ENCODE measurements at places on chromosomes 16 and 17.
A peak's percentile ranks its signal among the peaks of the same experiment; 100 is the strongest.

DNA sequence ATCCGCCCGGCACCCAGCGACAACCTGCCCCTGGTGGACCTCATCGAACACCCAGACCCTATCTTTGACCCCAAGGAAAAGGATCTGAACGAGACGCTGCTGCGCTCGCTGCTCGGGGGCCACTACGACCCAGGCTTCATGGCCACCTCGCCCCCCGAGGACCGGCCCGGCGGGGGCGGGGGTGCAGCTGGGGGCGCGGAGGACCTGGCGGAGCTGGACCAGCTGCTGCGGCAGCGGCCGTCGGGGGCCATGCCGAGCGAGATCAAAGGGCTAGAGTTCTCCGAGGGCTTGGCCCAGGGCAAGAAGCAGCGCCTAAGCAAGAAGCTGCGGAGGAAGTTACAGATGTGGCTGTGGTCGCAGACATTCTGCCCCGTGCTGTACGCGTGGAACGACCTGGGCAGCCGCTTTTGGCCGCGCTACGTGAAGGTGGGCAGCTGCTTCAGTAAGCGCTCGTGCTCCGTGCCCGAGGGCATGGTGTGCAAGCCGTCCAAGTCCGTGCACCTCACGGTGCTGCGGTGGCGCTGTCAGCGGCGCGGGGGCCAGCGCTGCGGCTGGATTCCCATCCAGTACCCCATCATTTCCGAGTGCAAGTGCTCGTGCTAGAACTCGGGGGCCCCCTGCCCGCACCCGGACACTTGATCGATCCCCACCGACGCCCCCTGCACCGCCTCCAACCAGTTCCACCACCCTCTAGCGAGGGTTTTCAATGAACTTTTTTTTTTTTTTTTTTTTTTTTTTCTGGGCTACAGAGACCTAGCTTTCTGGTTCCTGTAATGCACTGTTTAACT, 1.0 kb downstream of the NOG start:
- peak; percentile 17 for DNase-seq

DNA sequence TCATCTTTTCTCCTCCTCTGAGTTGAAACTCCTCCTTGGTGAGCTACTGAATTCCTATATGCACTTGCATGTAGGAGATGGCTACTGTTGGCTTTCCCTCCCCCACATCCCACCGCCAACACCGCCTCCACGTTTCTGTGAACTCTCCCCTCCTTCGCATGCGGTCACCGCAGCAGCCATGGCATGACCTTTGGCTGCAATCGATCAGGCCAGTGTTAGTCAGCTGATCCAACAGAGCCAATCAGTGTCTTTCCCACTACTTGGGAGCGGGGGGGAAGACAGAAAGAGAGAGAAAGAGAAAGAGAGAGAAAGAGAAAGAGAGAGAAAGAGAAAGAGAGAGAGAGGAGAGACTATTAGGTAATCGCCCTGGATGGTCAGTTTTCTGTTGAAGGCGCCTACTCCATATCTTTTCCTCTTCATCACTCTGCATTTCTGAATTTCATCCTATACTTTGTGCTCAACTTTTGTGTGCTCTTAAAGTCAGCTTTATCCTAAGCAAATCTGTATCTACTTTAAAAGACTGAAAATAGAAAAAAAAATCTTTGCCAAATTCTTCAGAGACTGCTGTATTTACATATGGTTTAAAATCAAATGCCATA, 22.7 kb downstream of the ASGR1 start:
- DNase-seq, result no peak

- peak; percentile 50 for DNase-seq
These were observed 26.9 kb downstream of the CD300A start for GRCh38 chr17:74493331-74493833.

GRCh38 chr16:57916735-57917438, 54.0 kb downstream of the CNGB1 start:
- no peak for DNase-seq

DNA sequence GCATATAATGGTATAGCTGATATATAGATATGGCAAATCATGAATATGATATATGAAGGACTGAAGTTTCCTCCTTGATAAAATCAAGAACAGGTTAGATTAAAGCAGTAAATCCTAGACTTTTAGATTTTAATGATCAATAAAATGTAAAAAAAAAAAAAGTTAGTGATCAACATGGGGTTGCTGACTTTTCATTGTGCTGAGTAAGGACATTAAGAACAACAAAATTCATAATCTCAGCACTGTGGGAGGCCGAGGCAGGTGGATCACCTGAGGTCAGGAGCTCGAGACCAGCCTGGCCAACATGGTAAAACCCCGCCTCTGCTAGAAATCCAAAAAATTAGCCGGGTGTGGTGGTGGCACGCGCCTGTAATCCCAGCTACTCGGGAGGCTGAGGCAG, 10.4 kb upstream of the CHD3 start:
- DNase-seq, result no peak

DNA sequence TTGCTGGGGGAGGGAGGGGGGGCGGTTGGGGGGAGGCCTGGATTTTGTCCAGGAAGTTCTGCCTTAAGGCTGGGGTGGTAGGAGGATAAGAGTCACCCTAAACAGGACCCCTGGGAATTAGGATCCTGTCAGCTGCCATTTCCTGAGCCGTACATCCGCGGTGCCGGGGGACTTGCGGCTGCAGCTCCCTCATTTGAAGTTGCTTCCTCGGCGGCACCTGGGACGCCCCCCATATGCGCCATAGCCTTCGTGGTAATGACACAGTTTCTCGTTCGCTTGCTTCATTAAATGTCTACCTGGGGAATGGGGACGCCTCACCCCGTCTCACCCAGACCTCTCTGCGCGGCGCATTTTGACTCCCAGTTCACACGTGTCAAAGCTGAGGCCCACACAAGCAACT, 55.1 kb upstream of the PABPN1L start:
- no peak for DNase-seq

- no peak for DNase-seq
These were observed 2.2 kb upstream of the TMEM94 start for GRCh38 chr17:75454193-75454592.

Measured in SK-N-DZ (cell line).